ENCODE measurements at places on chromosomes 1 and 21.

DNA sequence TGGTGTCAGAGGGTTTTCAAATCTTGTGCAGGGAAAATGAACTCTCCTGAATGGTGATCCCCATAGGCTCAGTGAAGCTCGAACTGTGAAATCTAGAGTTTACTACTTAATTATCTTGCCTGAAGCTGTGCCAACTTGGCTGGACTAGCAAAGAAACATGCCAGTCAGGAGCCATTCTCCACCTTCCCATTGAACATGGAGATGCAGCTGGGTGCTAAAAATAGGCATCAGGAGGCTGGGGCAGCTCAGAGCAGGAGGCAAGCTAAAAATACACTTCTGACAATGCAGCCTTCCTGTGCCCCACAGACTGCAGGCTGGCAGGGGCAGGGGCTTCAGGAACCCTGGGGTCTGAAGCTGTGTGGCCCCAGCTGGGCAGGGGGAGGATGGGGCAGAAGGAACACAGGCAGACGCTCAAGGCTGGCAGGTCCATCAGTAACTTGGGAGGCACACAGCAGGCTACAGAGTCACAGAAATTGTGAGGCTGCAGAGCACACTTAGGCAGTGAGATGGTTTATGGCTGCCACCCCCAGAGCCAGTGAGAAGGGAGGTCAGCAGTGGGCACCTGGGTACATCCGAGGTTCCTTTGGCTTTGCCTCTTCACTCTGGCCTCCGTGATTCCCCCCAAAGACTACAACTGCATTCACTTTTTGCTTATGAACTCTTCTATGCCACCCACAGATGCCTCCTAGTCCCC lies 155.4 kb upstream of the KCND3 start:
- DNase-seq: no peak

GRCh38 chr1:203060115-203060514 lies 25.7 kb downstream of the MYOG start:
- no peak for DNase-seq

DNA sequence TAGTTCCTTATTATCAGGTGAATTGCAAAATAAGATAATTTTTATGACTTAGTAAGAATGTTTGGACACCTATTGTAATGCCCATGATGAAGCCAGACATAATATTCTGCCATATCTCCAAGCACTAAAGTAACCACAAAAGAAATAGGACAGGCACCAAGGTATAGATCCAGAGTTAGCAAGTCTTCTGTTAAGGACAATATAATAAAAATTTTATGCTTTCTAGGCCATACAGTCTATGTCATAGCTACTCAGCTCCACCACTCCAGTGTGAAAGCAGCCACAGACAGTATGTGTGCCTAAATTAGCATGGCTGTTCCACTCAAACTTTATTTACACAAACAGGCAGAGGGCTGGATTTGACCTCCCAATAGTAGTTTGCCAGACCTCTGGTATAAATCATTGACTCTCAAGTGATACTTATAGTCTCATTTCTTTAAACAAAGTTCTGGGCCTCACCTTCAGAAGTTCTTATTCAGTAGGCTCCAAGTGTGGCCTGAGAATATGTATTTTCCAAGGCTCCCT lies 88.3 kb downstream of the SCMH1 start:
- no peak for DNase-seq

DNA sequence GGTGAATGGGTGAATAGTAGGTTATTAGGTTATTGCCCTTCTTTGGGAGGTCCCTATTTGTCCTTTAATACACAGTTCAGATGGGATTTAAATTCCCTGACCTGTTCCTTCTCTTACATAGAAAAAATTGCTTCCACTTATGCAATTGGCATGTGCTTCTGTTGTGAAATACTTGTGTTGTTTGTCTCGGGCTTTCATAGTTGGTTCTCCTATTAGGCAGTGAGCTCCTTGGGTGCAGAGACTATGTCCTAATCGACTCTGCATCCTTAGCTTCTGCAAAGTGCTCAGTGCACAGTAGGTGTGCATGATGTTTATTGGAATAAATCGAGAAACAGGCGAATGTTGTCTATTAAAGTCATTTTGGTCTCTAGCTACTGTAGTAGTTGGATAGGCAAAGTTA lies 1.3 kb upstream of the PDE4B start:
- no peak for DNase-seq

GRCh38 chr1:14778541-14778897 lies 180.0 kb downstream of the KAZN start:
- no peak for DNase-seq

- no peak for DNase-seq
These were observed 131.6 kb downstream of the TLR5 start for GRCh38 chr1:223011505-223011856.

GRCh38 chr1:193685986-193686385 lies 499.6 kb upstream of the B3GALT2 start:
- DNase-seq: no peak

DNA sequence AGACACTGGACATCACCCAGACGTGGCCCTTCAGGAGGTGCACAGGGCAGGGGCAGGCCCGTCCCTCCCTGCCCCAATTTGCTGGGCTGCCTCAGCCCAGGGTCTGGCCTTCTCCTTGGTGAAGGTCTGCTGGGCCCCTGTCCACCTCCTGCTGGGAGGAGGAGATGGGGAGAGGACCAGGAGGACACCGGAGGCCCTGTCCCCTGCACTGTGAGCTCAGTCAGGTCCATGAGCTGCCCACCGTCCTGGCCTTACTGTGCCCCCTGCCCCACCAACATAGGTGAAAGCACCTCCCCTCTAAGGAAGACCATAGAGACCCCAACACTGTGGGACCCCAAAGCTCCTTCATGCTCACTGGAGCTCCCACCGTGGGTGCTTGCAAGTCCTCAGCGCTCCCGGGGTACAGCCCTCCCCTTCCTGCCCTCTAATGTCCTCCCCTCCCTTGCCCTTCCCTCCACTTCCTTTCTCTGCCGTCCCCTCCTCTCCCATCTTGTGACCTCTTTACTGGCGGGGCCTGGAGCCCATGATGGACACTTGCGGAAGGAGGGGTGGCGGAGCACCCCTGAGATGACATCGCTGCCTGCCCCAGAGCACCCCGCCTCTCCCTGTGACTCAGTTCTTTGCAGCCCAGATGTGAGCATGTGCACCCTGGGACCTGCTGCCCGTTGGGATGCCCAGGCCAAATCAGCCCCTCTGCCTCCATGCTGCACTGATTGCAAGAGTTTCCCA lies 4.6 kb downstream of the LRRC3 start:
- no peak for DNase-seq

DNA sequence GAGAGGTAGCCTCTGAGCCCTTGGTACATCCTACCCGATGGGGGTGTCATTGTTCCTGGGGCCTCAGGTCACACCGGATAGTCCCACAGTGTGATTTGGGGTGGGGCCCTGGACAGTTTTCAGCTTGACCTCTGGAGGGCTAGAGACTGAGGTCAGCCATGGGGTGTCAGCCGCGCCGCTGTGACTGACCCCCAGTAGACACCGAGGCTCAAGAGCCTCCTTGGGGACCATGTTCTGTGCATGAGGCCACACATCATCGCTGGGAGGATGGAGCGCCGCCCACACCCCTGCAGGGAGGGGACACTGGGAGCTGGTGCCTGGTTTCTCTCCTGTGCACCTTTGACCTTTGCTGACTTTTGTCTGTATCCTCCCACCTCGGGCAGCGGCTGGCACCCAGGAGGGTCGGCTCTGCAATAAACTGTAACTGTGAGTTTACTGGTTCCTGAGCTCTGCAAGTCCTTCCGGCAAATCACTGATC lies 22.6 kb downstream of the ITGB2 start:
- no peak for DNase-seq

- DNase-seq: no peak
These were observed 31.6 kb downstream of the PDE9A start for GRCh38 chr21:42685036-42685435.

DNA sequence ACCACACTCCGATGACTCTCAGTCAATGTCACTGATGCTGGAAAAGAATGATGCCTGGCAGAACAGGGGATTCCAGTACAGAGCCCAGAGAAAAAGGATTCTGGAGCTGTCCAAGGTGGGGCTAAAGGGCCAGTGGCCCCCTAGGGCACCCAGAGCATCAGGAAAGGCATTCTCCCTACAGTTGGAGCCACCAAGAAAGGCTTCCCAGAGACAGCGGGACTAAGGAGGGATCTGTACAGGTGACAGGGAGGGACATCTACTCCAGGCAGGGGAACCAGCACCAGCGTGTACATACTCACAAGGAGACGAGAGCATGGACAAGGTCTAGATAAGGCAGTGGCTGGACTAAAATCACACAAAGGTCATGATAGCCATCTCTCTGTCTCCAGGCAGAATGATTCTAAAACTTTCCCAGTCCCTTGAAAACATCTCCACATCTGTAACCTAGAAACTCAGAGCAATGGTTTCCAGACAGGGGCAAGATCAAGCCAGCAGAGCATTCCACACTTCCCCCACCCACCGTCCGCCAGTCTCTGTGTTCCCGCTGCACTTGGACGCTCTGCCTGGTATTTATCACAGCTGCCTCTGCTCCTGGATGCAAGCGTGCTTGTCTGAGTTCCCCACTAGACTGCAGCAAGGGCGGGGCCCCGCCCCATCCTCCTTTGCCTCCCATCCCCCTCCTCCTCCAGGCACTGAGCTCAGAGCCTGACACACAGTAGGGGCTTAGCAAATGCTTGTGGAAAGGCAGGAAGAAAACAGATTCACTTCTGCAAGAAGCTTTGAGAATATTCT lies 111.6 kb upstream of the ZC3H12A start:
- no peak for DNase-seq

DNA sequence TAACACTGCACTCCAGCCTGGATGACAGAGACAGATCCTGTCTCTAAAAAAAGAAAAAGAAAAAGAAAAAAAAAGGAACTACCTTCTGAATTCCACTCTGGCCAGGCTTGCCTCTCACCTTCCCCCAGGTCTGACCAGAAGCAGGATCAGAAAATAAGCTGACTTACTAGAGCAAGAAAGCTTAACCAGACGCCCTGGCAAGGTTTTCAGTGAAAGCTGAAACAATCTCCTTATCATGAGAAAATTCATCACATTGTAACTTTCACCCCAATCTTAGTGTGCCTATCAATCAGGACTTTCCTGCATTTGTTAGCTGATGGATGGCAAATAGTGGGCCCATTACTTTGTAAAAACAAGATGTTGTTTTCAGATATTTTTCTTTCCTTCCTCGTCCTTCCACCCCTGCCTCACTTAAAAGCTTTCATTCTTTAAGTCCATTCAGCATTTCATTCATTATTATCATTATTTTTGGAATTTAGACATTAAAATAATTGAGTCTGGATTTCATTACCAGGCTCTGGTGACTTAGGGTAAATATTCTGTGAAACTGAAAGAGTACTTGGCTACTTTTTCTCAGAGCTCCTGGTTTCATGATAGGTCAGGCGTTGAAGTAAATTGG lies 96.5 kb upstream of the CD34 start:
- DNase-seq: no peak

GRCh38 chr1:197838836-197839235 lies 63.6 kb upstream of the DENND1B start:
- no peak for DNase-seq

DNA sequence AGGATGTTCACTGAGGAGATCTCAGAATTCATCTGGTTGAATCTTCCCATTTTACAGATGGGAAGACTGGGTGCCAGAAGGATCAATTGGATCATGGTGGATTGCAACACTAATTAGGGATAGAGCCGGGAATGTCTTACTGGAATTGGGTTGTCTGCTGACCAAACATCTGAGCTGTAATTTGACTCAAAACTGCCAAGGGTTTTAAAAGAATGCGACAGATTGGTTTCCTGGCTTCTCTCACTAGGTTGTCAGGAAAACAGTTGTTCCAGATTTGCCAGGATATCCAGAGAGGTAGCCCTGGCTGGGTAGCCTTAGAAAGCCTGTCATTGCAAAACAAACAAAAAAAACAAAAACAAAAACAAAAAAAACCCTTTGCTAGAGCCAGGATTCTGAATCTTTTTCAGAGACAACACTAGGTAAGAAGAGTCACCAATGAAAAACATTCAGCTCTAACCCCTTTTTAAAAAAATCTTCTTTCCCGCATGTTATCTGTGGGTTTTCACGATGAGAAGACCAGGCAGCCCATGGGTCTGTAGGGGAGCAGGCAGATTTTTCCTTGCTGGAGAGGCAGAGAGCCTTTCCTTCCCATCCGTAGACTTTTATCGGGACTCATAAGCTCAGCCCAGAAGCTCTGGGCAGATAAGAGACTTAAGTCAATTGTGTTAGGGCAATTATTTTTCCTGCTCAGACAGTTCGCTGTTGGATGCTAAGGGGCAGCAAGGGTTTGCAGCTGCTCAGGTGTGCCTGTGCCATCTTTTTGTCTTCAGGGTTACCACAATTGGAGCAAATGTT lies 418.9 kb downstream of the PRDM2 start:
- no peak for DNase-seq

DNA sequence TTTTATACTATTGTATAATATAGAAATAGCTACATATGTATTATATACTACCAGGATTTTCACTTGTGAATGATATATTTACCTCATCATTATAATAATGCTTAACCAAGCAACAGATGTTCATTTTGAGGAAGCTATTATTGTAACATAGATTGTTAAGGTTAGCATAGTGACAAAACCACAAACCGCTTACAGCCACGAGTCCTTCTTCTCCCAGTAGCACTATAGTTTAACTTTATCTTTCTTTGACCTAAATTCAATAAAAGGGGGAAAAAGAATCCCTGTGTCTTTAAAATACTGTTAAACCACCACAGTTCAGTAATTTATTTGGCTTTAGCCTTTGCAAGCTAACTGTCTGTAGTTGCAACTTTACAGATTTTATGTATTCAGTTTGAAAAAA lies 1039.4 kb upstream of the B3GALT2 start:
- no peak for DNase-seq

GRCh38 chr1:220330265-220330664 lies 58.0 kb upstream of the RAB3GAP2 start:
- no peak for DNase-seq

- no peak for DNase-seq
These were observed 2.4 kb downstream of the DNAJC6 start for GRCh38 chr1:65311760-65312159.

DNA sequence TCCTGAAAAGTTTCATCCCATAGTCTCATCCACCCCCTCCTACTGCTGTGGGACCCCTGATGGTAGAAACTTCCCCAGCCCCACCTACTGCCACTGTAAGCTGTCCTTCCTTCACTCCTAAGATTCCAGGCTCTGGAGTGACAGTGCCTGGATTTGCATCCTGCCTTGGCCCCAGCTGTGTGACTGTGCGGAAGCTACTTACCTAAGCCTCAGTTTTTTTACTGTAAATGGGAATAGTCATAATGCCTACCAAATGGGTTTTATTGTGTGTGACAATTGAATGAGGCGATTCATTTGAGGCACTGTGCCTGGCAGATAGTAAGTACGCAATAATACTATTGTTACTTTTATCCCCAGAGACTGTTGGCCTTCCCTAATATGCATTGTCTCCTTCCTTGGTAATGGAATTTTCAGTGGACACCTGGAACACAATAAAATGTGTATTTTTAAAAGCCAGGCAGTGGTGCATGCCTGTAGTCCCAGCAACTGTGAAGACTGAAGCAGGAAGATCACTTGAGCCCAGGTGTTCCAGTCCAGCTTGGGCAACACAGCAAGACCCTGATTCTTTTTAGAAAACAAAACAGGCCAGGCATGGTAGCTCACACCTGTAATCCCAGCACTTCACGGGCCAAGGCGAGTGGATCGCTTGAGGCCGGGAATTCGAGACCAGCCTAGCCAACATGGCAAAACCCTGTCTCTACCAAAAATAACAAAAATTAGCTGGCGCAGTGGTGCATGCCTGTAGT lies 55.0 kb upstream of the ZNF326 start:
- peak; percentile 61 for DNase-seq
